ENCODE measurements at places on chromosomes 16 and 17. TPM values are rescaled to one million over a fixed set of nuclear protein-coding genes. Genes with fewer than 3 reads are reported as not detected.

DNA sequence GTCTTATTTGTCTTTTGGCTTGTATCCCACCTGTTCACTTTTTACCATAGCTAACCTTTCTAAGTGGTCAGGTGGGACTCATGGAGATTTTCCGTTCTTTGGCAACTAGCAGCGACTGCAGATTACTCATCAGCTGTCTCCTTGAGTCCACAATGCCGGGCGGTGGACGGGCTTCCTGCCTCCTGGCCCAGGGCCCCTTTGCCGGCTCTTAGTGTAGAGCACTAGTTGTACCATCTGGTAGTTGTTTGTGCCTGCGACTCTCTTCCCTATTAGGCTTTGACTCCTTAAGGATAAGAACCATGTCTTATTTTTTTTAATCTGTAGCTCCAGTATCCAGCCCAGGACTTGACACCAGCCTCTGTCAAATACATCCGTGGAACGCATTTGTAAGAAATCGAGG, 399.9 kb downstream of the WWOX start:
- DNase-seq, result no peak

GRCh38 chr16:86319585-86320236, 190.6 kb upstream of the FOXF1 start:
- no peak for DNase-seq

- no peak for DNase-seq
These were observed 22.7 kb upstream of the KIF19 start for GRCh38 chr17:74303305-74303704.

- no peak for DNase-seq
These were observed 124.9 kb downstream of the ABCA8 start for GRCh38 chr17:68830313-68830712.

- DNase-seq, result no peak
These were observed 1.4 kb upstream of the SLC25A10 start for GRCh38 chr17:81710514-81711308.

- no peak for DNase-seq
These were observed 25.0 kb upstream of the GNG13 start for GRCh38 chr16:825341-826061.

GRCh38 chr17:1506649-1507267, 9.7 kb downstream of the INPP5K start:
- DNase-seq, result no peak

DNA sequence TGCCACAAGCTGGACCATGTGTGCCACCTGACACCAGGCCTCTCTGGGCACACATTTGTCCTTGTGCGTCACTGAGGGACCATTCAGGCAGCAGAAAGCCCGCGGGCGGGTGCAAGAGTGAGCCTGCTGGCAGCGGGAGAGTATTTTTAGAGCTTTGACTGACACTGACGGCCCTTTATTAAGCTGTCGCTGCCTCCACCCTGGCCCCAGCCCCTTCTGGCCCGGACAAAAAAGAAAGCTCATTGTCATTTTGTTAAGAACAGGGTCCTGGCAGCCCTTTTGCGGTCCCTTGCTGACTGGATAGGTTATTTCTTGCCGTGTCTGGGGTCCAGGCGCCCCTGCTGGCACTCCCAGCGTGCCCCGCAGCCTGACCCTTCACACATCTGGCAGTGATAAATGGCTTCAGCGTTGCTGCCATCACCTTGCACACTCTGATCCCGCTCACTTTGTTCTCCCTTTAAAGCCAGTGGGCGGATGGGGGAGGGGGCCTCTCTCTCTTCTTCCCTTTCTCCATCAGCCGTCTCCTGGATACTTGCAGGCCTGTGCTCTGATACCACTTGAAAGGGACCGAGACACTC, 78.4 kb upstream of the NKD1 start:
- DNase-seq, result no peak

GRCh38 chr17:31842195-31843069, 16.6 kb downstream of the COPRS start:
- DNase-seq, result no peak

GRCh38 chr16:56192635-56192945, 1.3 kb downstream of the GNAO1 start:
- DNase-seq, result no peak

GRCh38 chr17:8894202-8894671, 26.8 kb upstream of the PIK3R6 start:
- DNase-seq, result no peak

- DNase-seq, result no peak
These were observed 11.1 kb downstream of the LDHD start for GRCh38 chr16:75105306-75106061.

DNA sequence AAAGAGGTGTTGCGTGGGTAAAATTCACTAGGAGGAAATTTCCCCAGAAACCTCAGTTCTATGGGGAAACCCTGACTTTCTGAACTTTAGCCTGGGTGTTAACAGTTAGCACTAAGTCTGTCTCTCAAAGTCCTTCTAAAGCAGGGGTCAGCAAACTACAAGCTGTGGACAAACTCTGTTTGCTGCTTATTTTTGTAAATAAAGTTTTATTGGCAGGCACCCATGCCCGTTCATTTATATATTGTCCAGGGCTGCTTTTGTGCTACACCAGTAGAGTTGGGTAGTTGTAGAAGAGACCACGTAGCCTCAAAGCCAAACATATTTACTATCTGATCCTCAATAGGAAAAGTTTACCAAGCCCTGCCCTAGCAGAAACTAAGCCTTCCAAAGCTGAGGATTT, 159.7 kb downstream of the USP31 start:
- DNase-seq, result no peak

DNA sequence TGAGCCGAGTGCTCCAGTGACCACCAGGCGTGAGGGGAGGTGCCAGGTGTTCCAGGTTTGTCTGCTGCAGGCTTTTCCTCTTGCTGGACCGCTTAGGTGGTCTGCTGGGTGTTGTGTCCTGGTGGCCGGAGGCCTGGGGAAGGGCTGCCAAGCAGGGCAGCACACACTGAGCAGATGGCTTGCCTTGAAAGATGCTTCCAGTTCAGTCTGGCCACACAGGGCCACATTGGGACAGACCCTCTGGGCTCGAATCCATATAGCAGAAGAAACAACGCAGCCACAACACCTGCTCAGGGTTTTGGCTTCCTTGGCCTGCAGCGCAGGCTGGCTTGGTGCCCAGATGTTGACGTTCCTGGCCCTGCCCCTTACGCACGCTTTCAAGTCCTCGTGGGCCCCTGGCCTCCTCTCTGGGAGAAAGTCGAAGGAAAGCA, 24.8 kb downstream of the GINS2 start:
- no peak for DNase-seq

- no peak for DNase-seq
These were observed 591 bp upstream of the TNFSF13 start for GRCh38 chr17:7557775-7558543.

DNA sequence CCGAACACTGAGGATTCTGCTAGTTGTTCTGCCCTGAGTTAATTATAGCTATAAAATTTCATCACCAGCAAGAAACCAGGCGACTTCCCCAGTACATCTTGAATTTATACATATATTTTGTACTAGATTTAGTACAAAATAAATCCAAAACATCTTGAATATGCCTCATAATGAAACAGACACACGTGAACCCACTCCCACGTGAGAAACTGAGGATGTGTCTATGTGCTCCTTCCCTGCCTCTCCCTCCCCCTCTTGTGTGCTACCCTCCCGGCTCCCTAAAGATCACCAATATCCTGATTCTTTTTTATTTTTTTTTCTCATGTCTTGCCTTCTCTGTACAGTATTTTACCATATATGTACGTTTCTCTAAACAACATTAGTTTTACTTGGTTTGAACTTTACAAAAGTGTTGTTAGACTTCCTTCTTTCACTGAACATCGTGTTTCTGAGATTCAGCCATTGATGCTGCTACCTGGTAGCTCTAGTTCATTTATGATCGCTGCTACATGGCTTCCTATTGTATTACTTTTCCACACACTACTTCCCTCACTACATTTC, 1.1 kb upstream of the LCMT1 start:
- DNase-seq, result no peak

GRCh38 chr17:3796110-3796821, 4.7 kb downstream of the ITGAE start:
- DNase-seq, result no peak

The TNRC6C gene
- 41.1 TPM for total RNA-seq

The B4GALNT2 gene
- not detected for total RNA-seq

The EPX gene
- not detected for total RNA-seq

The ST6GALNAC1 gene
- 1.3 TPM for total RNA-seq

The CTF1 gene
- 3.8 TPM for total RNA-seq

The HEATR9 gene
- total RNA-seq, result not detected

The ARHGAP44 gene
- total RNA-seq, result 10.3 TPM

The CLEC3A gene
- not detected for total RNA-seq

The CTRB1 gene
- total RNA-seq, result 9.3 TPM

The TBX4 gene
- not detected for total RNA-seq

The KRT32 gene
- not detected for total RNA-seq

The GRAPL gene
- total RNA-seq, result 3.0 TPM
